ENCODE measurements at places on chromosomes 2 and 18.

DNA sequence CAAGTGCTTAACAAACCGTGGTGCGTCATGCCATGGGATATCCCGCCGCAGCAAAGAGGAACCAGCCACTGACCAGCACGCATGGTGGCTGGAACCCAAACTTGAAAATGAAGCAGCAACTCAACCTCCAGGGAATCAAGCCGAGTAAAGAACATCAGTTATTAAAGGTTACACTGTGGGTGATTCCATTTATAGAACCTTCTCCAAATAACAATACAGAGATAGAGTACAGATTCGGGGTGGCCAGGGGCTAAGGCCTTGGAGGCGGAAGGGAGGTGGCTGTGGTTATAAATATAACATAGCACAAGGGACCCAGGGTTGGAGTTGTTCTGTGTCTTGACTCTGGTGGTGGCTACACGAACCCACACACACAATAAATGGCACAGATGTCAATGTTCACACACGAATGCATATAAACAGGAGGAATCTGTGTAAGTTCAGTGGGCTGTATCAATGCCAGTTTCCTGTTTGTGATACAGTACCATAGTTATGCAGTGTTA, 123.1 kb downstream of the EIPR1 start:
- no peak for DNase-seq

DNA sequence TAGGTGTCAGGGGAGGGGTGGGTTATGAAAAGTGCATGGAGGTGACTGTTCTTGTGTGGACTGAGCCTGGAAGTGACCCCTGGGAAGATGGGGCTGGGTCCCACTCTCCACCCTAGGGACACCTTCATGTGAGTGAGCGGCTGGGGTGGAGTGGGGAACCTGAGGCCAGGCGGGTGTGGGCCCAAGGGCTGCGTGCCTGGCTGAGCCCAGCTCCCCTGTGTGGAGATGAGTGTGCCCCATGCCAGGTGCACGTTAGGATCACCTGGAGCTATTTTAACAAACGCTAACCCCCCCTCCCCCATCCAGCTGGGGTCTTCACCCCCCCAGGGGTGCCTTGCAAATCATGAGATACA, 26.5 kb downstream of the ZAP70 start:
- DNase-seq, result no peak

GRCh38 chr2:8612734-8613179, 69.1 kb upstream of the ID2 start:
- no peak for DNase-seq

GRCh38 chr2:46781468-46782189, 134.0 kb downstream of the MCFD2 start:
- DNase-seq, result no peak

- no peak for DNase-seq
These were observed 48.3 kb upstream of the NRP2 start for GRCh38 chr2:205633994-205634393.

DNA sequence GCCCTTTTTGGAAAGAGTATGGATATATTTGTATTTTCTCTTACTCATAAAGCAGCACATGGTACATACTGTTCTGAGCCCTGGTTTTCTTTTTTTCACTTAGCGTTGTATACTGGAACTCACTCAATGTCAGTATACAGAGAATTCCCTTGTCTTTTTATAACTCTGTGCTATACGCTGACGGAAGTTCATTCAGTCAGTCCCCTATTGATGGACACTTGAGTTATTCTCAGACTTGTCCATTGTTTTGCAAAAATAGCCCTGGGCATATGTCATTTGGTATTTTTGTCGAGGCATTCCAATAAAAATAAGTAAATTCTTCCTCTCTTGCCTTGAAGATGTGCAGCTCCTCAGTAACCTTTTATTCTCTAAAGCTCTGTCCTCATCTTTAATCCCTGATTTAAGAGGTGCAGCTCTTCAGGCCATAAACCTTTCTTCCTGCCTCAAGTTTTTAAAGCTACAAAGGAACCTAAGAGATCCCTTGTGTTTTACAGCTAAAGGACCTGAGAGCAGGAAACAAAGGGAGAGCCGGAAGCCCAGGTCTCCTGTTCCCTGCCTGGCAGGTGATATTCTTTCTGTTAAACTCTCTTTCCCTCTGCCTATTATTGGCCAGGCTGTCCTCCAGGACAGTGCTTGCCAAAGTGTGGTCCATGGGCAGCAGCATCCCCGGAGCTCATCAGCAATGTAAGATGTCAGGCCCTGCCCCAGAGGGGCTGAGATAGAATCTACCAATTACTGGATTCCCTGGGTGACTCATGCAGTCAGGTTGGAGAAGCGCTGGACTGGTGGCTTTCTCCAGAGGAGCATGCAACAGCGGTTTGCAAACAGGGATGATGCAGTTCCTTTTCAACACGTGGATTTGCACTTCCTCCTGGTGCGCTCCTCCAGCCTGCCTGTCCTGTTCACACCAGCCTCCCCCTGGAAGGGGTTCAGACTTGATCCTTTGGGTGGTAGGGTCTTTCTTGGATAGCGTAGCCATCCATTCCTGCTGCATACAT, 158.0 kb downstream of the NEDD4L start:
- no peak for DNase-seq

- DNase-seq, result no peak
These were observed 119.5 kb downstream of the LIPG start for GRCh38 chr18:49681387-49681786.

- DNase-seq, result no peak
These were observed 16.8 kb downstream of the CXCR1 start for GRCh38 chr2:218149848-218150440.

- DNase-seq, result peak; percentile 41
These were observed 65.1 kb upstream of the GPR45 start for GRCh38 chr2:105176429-105176828.

DNA sequence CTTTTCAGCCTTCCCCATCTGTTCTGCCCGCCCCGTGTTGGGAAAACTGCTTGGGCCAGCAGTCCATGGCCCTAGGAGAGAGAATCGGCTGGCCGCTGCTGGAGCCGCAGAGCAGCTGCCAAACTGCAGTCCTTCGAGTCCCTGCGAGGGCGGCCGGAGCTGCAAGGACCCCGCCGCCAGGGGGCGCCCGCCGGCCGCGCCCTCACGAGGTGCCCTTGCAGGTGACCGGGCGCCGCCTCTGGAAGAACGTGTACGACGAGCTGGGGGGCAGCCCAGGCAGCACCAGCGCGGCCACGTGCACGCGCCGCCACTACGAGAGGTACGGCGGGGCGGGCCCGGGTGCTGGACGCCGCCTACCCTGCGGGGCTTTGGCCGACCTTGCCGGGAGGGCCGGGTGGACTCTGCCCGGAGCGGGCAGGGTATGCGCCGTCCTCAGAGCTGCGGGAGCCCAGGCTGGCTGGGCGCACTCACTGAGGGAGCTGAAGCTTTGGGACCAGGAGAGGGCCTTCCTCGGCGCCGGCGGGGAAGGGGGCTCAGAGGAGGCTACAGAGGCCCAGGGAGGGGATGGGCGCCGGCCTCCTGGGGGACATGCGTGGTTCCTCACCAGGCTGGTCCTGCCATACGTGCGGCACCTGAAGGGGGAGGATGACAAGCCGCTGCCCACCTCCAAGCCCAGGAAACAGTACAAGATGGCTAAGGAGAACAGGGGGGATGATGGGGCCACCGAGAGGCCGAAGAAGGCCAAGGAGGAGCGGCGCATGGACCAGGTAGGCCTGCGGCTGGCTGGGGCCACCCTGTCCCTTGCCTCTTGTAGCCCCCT, 13.6 kb downstream of the ARID5A start:
- DNase-seq, result no peak

GRCh38 chr2:211187602-211188001, 631.2 kb downstream of the CPS1 start:
- DNase-seq, result no peak

DNA sequence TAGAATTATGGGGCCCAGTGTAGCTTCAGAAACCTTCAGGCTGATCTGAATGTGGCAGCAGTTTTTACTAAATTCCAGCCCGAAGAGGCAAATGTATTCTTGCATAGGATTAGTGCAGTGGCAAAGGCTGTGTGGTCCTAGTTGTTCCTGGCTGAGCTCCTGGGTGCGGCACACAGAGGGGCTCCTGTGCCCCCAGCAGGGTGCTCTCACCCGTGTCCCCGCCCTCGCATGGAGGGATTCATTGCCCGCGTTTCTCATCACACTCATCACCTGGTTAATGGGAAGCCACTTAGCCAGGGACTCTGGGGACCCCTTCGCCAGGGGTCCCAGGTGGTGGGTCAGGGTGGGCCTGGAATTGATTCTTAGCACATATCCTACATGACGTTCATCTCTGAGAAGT, 3.9 kb downstream of the KCNG2 start:
- DNase-seq, result no peak

DNA sequence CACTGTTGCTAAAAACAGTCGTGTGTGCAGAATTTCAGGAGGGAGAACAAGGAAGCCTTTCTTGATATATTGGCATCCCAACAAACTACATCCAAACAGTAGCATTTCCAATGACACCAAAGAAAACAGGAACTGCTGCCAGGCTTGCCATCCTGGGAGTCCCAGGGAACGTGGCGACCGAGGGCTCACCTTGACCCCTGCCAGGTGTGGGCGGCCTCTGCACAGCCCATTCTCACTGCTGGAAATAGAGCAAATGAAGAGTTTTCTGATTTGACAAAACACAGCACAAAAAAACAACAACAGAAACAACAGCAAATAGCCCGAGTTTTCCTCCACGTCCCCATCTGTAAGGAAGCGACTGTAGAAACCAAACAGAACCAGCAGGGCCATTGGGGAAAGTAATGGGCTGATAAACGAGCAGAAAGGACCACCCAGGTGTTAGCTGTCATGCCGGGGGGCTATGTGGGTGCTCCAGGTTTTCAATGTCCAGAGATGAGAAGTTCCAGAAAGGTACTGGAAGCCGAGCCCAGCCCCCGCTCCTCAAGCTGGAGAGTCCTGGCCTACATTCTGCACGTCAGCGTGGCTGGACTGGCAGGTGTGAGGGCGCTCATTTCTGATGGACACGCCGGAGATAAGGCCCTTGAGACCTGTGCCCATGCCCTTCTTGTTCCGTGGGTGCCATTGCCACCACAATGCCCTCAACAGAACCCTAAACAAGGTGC, 80.8 kb downstream of the TWIST2 start:
- DNase-seq, result peak; percentile 29

GRCh38 chr18:3069671-3070433, 56.9 kb upstream of the LPIN2 start:
- no peak for DNase-seq

GRCh38 chr2:174535083-174535482, 48.3 kb upstream of the GPR155 start:
- DNase-seq, result no peak

GRCh38 chr2:44655401-44655864, 286.1 kb upstream of the SIX3 start:
- DNase-seq, result peak; percentile 77

DNA sequence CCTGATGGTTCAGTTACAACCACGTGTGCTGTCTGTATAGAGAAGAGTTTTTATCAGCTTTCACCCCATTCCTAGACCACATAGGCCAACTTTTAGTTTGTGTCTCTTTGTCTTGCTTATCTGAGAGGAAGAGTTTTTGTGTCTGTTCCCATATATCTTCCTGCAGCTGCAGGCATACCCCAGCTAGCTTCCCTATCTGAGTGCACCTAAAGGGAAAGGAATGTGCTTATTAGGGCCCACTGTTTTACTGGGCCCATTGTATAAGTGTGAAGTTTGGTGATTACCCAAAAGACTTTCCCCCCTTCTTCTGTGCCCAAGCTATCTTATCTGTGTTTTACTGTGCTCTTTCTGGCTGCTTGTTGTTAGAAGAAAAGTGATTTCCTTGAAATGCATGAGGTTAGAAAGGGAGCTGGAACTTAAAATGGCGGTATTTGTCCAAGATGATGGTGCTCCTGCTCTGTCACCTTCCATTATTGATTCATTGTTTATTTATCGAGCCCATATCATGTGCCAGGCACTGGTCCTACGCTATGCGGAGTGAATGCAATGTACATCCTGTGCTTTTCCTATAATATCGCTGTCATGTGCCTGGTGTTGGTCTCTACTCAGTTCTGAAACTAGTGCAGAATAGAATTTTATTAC, 57.2 kb downstream of the NYAP2 start:
- no peak for DNase-seq

DNA sequence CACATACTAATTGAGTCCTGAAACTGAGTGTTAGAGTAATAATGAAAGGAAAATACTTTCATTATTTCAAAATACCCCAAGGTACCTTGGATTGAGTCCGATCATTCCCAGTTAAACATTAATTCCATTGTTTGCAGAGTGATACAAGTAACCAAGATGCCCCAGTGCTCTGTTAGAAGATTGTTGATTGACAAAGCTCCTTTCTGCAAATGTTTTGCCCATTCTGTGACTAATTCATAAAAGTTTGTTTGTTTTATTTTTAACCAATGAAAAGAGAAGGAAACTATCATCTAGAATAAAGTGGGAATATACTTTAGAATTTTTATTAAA, 124.0 kb downstream of the GULP1 start:
- no peak for DNase-seq

DNA sequence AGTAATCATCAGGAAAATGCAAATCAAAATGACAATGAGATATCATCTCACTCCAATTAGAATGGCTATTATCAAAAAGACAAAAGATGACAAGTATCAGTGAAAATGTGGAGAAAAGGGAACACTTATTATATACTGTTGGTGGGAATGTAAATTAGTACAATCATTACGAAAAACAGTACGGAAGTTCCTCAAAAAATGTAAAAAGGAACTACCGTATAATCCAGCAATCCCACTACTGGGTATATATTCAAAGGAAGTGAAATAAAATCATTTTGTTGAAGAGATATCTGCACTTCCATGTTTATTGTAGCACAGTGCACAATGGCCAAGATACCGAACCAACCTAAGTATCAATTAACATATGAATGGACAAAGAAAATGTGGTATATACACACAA, 52.4 kb upstream of the TEX51 start:
- no peak for DNase-seq

- no peak for DNase-seq
These were observed 404.1 kb upstream of the ST6GAL2 start for GRCh38 chr2:107290041-107290440.

- DNase-seq, result no peak
These were observed 48.8 kb upstream of the DNAJC10 start for GRCh38 chr2:182667315-182667695.

- no peak for DNase-seq
These were observed 63.4 kb upstream of the CHRNA1 start for GRCh38 chr2:174827371-174828369.

DNA sequence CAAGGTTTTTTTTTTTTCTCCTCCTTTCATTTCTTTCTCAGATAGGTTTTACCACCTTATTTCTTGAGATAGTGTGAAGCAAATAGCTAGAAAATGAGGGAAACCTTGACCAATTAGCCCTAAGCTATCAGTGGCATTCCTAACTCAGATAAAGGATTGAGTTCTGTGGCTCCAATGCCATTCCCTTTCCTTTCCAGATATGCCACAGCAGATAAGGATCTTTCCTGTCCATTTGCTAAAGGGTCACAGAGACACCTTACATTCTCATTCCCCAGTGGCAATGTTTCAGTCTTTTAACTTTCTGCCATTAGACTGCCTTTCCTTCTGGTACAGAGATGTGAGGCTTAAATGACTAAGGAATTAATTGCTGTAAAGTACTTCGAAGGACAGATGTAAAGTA, 81.7 kb downstream of the MGAT5 start:
- DNase-seq, result no peak

GRCh38 chr2:66408905-66409304, 26.0 kb upstream of the MEIS1 start:
- DNase-seq, result no peak

GRCh38 chr2:41763141-41763540, 284.7 kb upstream of the PKDCC start:
- no peak for DNase-seq

- no peak for DNase-seq
These were observed 133.6 kb downstream of the UBE2E3 start for GRCh38 chr2:181114021-181114420.

- DNase-seq, result no peak
These were observed 2.3 kb upstream of the INO80D start for GRCh38 chr2:206088248-206088647.

Data from left lung (tissue), 14 donors.